ENCODE measurements at places on chromosomes 11 and 22.
A peak's percentile ranks its signal among the peaks of the same experiment; 100 is the strongest.

- DNase-seq, result no peak
Observed at GRCh38 chr11:117490911-117491310, 163.3 kb downstream of the CEP164 start.

GRCh38 chr11:61679893-61680621 is at the start of gene DAGLA:
DAGLA (plus strand) TSS chr11:61680391; CDS start chr11:61720156, 39,765 bp downstream.
- peak; percentile 58 for DNase-seq

DNA sequence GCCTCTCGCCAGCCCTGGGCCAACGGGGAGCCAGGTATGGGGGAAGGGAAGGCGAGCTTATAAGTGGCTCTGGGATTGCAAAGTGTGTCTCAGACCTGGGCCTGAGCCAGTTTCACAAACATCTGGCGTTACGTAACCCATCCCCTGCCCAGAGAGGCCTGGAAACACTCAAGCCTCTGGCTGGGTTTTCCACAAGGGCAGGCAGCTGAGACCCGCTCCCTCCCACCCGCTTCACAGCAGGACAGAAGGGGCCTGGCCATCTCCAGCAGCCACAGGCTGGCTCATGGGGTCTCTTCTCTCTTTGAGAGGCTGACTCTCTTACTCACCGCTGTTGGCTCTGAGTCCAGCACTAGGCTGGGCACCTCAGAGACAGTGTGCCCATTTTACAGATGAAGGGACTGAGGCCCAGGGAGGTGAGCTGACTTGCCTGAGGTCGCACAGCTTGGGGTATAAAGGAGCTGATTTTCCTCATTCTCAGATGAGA is 44.5 kb downstream of the TRIOBP start:
- DNase-seq, result peak; percentile 88

DNA sequence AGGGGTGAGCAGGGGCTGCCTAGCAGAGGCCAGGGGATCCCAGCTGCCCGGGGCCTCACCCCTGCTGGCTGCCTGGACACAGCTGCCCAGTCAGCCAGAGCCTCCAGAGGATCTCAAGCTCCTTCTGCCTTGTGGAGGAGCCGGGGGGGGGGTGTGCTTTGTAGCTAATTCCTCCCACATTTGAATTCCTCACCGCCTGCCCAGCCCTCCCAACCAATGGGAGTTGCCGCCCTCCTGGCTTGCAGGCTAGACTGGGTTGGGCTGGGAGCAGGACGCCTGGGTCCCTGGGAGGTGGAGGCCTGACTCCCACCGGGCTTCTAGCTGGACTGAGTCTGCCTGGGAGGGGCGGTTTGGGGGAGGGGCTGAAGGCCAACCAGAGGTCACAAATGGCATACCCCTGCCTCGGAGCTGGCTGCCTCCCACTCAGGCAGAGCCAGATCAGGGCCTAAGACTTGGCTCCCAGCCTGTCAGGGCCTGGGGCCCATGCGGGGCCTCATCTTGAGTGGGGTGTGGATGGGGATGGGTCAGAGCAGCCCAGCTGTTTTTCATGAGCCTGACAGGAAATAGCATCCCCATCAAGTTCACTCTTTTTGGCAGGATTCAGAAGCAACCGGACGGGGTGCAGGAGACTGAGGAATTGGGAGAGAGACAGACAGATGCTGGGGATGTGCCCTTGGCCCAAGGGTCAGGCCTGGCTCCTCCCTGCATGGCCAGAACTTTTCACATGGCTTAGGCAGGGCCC is 29.2 kb upstream of the PDE2A start:
- peak; percentile 82 for DNase-seq

DNA sequence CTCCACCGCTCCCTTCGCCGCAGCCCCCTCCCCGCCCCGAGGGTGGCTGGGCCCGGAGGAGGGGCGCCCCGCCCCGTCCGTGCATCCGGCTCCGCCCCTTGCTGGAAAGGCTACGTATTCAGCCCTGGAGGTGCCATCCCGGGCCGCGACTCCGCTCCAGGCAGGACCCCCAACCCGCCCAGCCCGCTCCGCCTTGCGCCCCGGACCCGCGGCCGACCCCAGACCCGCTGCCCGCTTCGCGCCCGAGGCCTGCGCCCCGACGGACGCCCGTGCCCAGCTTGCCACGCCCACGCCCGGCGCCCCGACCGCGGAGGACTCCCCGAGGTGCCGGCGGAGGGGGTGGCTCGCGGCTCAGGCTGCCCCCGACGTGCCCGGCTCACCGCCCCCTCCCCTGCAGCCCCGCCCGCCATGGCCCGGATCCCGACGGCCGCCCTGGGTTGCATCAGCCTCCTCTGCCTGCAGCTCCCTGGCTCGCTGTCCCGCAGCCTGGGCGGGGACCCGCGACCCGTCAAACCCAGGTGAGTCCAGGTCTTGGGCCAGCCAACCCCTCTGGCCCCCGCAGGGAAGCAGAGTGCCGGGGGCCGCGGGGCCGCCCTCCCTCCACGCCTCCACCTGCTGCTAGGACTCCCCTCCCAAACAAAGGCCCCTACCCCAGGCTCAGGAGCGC is at the start of gene ADM2:
Gene ADM2, plus strand, starts transcription at position 104 of the 667 bp plus-strand sequence. Its CDS starts 305 bp downstream, at position 409.
- DNase-seq, result peak; percentile 41

DNA sequence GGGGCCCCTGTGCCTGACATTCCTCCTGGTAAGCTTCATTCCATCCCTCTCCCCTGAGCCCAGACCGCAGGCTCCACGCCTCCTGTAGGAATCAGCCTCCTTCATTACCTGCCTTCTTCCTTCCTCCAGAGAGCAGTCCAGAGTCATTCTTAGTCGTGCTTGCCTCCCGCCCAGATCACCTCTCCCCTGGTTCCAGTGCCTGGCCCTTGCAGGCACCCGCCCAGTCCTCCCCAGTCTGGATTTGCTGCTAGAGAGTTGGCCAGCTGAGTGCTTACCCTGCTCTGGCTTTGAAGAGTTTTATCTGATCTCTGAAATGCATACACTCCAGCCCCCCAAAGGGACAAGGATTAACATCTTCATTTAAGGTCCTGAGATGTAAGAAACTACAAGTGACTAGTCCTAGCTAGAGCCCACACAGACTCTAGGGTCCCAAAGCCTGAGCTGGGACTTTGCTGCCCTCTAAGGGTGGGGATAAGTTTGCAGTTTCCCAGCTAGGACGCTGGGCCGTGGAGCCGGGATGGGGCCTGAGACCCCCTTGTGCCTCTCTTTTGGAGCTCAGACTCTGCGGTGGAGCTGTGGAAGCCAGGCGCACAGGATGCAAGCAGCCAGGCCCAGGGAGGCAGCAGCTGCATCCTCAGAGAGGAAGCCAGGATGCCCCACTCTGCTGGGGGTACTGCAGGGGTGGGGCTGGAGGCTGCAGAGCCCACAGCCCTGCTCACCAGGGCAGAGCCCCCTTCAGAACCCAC is 1.6 kb downstream of the NR1H3 start:
- DNase-seq, result peak; percentile 46
